Stimulated activated CD4-positive, alpha-beta T cell treated with anti-CD3 and anti-CD28 coated beads, Interleukin-1b, Interleukin-23, amount 100 ng/mL, for 1 hour (primary cell): ENCODE measurements at places on chromosomes 5 and 9.

GRCh38 chr5:2270467-2270866 lies 387.7 kb upstream of the IRX4 start:
- DNase-seq = no peak

DNA sequence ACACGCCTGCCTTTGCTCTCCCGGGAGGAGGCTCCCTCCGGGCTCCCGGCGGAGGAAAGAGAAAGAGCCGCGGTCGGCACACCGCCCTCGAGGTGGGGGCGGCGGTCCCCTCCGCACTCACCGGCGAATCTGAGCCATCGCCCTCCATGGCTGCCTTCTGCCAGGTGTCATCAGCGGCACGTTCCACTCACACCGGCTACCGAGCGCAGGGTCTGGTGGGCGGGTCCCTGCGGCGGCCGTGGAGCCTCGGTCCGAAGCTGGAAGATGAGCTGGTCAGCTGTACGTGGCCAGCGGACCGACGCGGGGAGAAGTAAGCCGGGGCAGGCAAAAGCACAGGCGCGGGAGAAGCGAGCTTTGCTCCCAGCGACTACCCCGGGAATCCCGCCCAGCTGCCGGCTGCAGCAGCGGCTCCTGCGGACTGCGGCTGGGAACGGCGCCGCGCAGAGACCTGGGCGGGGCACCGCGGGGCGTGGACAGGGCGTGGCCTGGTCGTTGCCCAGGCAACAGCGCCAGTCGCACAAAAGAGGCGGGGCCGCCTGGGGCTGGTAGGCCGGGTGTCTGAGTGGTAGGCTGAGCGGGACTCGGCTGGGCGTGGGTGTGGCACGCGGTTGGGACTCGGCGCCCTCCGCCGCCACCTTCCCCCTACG lies at the start of gene TRIM36:
Gene TRIM36, minus strand, starts transcription at position 422 of the 647 bp plus-strand sequence. Its CDS starts 274 bp downstream, at position 148.
- DNase-seq = peak; percentile 60

DNA sequence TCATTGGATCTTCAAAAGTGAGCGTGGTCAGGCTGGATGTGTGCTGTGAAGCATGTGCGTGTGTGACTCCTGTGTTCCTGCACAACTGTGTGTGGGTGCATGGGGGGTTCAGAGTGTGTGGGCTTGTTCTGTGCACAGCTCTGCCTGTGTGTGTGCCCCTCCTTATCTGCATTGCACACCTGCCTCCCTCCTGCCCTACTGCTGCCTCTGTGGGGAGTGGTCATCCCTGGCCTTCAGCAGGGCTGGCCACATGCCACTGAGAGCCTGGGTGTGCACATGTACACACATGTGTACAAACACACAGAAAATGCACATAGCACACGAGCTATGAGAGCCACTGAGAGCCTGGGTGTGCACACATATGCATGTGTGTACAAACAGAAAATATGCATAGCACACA lies 92.1 kb downstream of the CACNA1B start:
- DNase-seq = no peak

DNA sequence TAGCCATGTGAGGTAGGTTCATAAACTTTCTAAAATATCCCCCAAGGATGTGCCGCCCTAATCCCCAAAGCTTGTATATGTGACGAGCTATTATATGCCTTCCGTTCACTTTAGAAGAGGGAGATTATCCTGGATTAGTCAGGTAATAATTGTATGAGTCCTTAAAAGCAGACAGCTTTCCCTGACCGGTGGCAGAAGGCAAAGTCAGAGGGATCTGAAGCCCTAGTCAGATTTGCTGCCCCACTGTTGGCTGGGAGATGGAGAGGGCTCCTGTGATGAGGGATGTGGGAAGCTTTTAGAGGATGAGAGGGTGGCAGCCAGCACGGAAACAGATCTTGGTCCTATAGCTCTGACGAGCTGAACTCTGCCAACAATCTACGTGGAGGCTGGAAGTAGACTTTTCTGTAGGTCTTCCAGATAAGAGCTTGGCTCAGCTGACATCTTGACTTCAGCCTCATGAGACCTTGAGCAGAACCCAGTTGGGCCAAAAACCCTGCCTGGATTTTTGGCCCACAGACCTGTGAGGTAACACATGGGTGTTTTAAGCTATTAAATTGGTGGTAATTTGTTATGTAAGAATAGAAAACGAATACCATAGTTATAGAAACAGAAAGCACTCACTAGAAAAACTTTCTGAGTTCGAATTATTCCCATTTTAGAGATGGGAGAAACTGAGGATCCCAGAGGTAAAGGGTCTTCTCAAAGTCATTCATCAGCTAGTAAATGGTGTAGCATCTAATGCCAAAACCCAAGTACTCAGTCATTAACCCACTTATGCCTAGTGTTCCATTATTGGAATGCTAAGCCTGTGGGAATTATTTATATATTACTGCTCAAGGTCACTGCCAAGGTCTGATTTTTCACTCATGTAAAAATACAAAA lies 48.9 kb downstream of the SH3PXD2B start:
- DNase-seq = no peak

DNA sequence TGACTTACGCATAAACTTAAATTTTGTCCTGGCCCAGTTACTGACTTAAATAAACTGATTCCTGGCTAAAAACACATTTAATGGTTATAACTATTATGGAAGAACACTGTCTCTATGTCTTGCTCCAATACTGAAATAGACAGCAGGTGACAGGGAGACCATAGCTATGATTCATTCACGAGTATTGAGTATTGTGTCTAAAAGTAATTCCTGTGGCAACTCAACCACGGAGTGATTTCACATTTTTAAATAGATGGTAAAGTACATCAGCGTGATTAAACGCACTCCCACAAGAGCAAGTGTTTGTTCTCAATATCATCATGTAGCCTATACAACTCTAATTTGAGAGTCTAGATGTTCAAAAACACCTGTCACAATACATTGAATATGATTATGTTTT lies 35.9 kb upstream of the PCSK1 start:
- no peak for DNase-seq

DNA sequence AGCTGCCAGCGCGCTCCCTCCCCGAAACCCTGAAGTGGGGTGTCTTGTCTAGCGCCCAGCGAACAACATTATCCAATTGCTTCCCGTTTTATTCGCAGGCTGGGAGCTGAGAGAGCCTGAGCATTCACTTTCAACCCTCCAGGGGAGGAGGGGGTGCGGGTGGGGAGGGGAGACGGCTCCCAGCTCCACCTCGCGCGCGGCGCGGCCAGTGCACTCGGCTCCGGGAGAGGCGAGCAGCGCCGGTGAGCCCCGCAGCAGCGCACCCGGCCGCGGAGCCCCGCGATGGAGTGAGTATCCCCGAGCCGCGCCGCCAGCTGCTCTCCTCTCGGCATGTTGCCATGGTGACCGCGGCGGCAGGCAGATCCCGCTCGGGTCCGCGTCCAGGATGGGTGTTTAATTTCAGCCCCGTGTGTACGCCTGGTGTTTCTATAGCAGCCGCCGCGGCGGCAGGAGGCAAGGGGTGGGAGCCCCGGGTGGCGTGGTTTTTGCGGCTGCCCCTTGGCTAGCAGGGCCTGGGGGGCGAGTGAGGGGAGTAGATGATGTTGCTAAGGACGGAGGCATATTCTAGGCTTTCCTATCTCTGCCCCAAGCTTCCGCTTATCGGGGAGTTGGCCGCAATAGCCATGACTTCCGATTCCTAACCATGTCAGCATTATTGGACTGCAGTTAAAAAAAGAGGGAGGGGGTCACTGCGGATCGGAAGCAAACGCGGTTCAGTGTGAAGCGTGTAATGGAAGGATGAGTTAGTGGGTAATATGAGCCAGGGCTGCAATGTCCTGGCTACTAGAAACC lies 139.2 kb upstream of the PALM2AKAP2 start:
- DNase-seq = no peak

DNA sequence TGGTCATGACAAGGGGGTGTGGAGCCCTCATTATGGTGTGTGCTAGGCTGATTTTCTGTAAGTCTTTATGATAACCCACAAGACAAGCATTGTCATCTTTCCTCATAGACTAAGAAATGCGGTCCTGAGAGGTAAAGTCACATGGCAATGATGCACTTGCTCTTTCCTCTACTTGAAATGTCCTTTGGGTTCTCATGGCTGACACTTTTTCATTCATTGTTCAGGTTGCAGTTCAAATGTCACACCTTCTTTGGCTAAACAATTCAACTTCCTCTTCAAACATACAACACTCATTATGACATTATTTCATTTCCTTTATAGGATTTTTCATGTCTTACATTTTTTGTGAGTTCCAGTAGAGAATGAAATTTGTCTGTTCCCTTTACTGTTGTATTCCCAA lies 323.6 kb upstream of the PRR16 start:
- no peak for DNase-seq

GRCh38 chr5:75509956-75510355 lies 1.5 kb downstream of the CERT1 start:
- no peak for DNase-seq

DNA sequence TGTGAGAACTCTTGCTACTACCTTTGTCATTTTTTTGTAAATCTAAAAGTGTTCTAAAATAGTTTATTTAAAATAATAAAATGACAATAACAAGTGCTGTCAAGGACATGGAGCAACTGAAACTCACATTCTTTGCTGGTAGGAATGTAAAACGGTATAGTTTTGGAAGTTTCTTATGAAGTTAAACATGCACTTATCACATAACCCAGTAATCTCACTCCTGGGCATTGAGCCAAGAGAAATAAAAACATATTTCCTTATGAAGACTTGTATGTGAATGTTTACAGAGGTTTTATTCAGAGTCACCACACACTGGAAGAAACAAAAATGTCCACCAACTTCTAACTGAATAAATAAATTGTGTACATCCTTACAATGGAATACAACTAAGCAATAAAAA lies 46.0 kb upstream of the COL15A1 start:
- DNase-seq = no peak

- no peak for DNase-seq
These were observed 1.4 kb downstream of the GLIS3 start for GRCh38 chr9:4298255-4299004.

DNA sequence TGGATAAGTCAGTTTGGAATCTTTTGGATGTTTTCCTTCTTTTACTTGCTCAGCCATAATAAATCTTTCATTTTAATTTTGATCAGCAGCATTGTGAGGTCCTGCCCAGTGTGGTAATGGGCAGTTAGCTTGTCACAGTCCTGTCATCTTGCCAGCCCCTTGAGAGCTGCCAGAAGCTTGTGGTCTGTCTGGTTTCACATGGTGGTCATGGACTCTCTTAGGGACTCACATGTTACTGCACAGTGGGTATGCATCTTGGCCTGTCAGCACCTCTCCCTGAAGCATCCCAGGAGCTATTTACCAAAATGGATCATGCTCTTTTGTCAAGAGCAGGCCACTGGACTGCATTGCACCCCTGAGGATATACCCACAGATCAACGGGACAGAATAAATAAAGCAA lies 60.3 kb downstream of the DAPK1 start:
- DNase-seq = no peak

DNA sequence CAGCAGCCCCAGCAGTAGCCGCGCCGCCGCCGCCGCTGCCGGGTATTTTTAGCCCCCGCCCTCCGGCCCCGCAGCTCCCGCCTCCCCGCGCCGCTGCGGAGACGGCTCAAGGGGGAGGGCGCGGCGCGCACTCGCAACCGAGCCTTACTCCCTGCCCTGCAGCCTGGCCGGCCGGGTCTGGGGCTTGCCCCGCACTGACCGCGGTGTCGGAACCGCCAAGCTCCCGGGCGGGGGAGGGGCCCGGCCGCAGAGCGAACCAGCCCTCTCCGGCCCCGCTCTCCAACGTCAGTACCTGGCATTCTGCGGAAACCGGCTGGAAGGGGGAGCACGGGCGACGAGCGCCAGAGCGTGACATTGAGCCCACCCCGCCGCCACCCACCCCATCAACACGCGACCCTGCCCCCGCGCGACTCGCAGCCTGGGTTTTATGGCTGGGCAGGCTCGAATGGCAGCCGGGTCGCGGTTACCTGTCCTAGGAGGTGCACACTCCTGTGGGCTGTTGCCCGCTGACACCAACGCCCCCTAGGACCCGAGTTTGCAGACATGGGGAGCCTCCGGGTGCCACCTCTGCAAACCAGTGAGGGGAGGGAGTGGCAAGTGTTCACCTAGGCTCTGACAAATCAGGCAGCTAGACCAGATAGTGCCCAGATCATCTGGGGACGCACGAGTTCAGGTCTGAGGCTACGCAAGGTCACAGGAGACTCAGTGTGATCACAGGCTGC lies at the start of gene ACSL6:
Gene ACSL6, minus strand, starts transcription at position 37 of the 722 bp plus-strand sequence. CDS start 105 bp downstream, outside the sequence.
- no peak for DNase-seq

GRCh38 chr9:133280392-133280791 lies 5.4 kb upstream of the ABO start:
- no peak for DNase-seq

DNA sequence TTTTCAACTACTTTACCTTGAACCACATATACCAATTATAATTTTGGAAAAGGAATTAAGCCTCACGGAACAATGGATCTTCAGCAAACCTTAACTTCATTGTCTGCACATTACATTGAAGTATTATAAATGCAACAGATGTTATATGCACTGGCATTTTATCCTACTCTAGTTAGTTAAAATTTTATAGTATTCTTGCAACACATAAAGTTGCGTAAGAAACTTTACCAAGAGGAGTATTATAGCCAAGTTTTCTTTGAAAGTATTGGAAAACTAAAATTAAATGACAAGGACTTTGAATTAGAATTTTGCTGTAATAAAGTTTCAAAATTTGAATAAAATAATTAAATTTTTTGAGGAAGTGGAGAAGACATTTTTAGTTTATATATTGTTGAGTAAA lies 63.4 kb upstream of the SREK1 start:
- no peak for DNase-seq

DNA sequence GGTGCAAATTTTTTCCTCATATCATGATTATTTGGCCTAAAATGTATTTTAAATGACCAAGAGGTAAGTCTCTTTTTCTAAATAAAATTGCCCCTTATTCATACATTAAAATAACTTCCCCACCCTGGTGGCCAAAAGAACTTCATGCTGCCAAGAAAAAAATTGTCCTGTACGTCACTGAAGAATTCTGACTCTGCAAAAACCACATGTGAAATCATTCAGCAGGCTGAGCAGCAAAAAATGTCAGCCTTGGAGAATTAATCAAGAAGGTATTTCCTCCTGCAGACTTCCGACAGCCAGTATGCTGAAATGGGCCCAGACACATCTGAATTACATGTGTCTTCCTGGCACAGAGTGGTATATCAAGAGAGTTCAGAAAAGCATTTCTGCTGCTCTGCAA lies 94.6 kb upstream of the HMHB1 start:
- DNase-seq = no peak

DNA sequence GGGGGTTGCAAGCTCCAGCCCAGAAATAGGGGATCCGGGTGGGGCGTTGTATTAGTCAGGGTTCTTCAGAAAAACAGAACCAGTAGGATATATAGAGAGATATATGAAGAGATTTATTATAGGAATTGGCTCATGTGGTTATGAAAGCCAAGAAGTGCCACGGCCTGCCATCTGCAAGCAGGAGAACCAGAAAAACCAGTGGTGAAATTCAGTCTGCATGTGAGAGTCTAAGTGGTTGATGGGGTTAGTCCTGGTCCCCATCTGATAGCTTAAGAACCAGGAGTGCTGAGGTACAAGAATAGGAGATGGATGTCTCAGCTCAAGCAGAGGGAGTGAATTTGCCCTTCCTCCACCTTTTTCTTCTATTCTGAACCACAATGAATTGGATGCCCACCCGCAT lies 123.4 kb upstream of the APC start:
- DNase-seq = no peak

GRCh38 chr5:36786448-36787012 lies 90.0 kb upstream of the NIPBL start:
- no peak for DNase-seq

GRCh38 chr5:149731617-149732323 lies 1.7 kb downstream of the PPARGC1B start:
- peak; percentile 53 for DNase-seq
